ENCODE measurements at places on chromosomes 6 and 20.

GRCh38 chr6:145225500-145225899, 509.8 kb downstream of the EPM2A start:
- no peak for DNase-seq

- no peak for DNase-seq
Measured at GRCh38 chr6:35018182-35018519, 123.0 kb downstream of the TCP11 start.

DNA sequence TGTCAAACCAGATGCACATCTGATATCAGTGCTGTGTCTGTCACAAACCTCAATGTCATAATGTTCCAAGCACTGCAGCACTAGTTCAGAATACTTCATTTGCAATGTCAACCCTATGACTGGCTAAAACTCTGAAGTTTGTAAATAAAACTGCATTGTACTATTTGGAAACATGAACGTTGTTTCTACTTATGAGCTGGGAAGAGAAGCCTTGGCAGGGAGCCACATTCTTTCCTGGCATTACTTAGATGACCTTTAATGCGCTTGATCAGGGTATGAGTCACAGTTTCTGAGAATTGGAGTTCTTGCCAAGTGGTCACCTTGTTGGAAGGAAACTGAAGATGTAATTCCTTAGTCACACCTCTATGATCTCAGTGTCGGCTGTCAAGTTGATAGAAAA, 664.8 kb upstream of the MMS22L start:
- no peak for DNase-seq

- no peak for DNase-seq
Measured at GRCh38 chr20:20691477-20692235, 20.8 kb downstream of the RALGAPA2 start.

GRCh38 chr6:4671587-4672115, 104.6 kb upstream of the CDYL start:
- DNase-seq = no peak

DNA sequence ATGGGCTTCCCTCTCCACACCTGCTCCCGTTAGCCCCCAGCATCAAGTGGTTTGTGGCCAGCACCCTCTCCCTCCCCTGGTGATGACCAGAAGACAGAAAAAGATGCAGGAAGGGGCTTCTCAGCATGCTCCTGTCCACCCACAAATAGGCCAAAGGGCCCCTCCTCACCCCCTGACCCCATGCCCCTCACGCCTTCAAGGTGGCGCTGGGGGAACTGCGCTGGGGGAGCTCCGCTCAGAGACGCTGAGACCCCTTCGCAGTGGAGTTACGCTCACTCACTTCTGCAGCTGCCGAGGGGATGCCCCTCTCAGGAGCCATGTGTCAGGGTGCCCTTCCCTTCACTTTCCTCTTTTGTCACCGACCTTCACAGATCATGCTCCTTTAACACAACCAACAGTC, 92.0 kb downstream of the PSMB1 start:
- no peak for DNase-seq

GRCh38 chr6:42572523-42572922, 8.7 kb downstream of the UBR2 start:
- DNase-seq = no peak

DNA sequence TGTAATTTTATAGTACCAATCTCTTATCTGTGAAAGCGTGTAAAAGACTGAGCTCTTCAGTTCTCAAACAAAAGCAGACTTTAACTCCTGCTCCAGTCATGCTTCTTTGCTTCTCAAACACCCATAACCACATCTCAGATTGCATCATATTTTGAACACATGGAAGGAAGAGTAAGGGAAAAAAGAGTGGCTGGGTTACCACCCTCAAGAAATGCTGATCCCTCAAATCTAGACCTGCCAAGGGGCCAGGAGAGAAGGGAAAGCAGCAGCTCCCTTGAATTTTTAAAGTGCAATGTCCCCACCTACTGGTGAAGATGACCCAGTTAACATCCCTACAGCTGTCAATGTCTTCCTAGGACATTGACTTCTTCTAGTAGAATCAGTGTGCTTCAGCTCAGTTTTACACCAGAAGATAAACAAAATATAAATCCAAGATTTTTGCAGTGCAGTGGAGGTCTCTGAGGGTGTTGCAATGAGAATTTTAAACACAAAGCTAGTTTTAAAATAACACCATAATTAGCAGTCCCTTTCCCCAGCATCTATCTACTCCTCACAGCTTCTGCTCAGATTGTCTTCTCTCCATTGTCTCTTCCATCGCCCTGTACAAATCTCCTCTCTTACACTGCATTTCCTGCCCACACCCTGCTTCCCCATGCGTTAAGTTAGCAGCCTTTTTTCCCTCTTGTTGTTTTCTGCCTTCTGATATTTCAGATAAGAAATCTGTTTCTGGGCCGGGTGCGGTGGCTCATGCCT, 22.6 kb upstream of the HLA-DQB2 start:
- peak; percentile 36 for DNase-seq

DNA sequence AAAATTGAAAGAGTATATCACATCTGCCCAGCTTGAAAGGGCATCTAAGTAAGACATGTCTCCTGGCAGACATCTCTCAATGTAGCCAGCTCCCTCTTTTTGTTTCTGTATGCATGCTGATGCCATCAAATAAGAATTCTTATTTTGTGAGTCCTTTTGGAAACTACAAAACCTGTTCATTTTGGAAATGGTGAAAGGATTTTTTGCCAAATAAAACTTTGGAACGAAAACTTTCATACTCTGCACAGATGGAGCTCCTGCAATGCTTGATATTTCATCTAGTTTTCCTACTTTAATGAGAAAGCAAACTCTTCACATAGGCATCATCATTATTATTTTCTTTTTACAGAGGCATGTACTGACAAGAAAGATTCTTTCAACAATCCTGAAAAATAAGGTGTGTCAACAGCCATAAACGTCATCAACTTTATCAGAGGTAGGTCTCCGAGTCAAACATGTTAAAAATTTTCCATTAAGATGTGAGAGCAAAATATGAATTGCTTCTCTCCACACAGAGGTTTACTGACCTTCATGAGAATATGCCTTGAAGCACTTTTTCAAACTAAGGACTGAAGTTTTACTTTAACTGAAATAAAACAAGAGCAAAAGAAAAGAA, 26.2 kb upstream of the CMTR1 start:
- no peak for DNase-seq

GRCh38 chr6:57117796-57118195, 27.8 kb downstream of the ZNF451 start:
- no peak for DNase-seq

DNA sequence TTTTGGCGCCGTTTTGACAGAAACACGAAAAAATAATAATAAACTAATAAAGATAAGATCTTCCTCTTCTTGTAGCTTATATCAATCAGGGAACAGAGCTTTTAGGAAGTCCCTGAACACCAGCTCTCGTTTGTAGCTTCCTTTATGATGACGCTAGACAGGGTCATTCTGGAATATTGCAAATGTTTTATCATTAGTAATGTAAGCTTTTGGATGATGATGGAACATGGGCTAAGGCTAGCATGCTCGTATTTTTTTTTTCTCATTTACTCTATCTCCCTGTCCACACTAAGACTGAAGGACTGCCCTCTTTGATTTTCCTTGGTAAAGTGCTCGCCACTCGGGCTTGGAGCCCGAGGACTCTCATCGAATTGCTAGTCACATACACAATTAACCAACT, 22.1 kb upstream of the POM121L2 start:
- DNase-seq = no peak

GRCh38 chr6:113488812-113489685, 368.1 kb upstream of the MARCKS start:
- DNase-seq = no peak

DNA sequence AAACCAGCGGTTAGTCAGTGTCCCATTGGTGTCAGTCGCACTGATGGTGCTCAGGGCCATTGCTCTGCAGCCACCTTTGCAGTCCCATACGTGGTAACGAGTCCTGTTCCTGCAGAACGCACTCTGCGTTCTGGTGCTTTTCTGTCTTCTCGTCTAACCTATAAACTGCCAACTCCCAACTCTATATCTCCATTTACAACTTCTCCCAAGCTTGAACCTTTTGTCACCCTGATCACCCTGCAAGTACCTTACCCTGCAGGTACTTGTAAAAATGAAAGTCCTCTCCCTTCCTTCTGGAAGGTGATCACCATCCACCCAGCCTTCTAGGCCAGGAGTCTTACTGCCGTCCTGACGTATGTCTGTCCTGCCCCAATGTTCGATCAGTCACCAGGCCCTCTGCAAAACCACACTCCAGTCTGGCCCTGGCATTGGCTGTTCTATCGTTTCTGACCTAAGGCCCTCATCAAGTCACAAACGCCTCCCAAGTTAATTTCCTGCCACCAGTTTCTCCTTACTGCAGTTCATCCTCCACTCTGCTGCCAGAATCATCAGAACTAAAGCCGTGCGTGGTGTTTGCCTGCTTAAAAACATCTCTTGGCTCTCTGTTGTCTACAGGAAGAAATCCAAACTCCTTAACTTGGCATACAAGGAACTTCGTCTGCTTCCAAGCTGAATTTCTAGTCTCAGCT, 7.9 kb downstream of the RREB1 start:
- no peak for DNase-seq

DNA sequence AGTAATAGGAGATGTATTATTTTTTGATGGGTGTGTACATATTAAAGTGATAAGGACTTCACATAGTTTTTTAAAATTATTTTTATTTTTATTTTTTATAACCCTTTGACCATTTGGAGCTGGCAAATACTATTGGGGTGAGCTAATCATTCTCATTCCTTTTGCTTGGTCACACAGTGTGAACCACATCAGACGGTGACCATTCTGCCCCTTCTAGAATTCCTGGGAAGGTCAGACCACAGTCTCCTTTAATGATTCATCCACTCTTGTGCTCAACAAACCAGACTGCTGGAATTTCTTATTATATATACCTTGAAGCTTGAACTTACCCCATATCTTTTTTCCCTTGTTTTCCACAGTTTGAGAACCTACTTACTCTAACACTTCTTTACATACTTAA, 23.9 kb upstream of the PRL start:
- DNase-seq = no peak

- DNase-seq = no peak
Measured at GRCh38 chr6:398558-399078, 7.1 kb downstream of the IRF4 start.

- no peak for DNase-seq
Measured at GRCh38 chr20:49913399-49914047, 1.8 kb downstream of the SPATA2 start.

DNA sequence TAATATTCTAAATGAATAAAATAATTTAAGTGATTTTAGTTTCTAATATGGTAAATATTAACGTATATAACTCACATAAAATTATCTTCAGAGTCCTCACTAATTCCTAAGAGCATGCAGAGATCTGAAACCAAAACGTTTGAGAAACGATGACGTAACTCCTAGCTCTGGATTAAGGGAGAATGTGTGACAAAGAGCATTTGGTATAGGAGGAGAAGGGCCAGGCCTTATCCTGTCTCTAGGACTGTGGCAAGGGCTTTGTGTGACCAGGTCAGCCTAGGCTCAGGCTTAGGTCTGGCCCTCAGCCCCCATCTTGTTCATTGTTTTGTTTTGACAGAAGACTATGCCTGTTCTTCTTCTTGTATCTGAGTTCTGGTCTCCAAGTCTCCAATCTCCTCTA, 19.2 kb upstream of the POLR1H start:
- DNase-seq = no peak

GRCh38 chr6:23174781-23175361, 605.5 kb downstream of the HDGFL1 start:
- DNase-seq = no peak

DNA sequence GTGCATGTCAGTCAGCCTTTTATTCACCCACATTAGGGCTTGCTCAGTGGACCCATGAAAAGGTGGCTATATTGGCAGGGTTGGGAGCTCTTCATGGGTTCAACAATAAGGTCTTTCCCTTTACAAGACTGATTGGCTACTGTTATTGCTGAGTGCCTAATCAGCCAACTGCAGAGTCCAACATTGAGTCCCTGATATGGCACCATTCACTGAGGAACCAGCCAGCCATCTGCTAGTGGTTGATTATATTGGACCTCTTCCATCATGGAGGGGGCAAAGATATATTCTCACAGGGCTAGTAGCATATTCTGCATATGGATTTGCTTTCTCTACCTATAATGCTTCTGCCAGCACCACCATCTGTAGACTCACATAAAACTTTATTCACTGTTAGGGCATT, 69.9 kb downstream of the CDKAL1 start:
- DNase-seq = no peak

DNA sequence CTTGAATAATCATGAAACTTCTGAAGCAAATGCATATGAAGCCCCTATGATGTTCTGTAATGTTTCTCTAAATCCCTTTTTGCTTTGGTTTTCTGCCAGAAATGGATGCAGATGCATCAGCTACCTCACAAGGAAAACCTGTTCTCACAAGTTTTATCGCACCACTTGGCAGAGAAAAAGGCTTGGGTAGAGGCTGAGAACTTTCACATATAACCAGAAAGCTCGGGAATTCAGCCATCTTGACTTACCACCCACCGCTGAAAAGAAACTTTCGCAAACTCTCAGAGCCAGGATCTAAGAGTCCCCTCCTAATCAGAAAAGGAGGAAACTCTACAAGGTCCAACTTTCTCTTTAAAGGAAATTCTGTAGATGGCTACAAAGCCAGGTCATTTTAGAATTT, 36.2 kb upstream of the ADTRP start:
- no peak for DNase-seq

DNA sequence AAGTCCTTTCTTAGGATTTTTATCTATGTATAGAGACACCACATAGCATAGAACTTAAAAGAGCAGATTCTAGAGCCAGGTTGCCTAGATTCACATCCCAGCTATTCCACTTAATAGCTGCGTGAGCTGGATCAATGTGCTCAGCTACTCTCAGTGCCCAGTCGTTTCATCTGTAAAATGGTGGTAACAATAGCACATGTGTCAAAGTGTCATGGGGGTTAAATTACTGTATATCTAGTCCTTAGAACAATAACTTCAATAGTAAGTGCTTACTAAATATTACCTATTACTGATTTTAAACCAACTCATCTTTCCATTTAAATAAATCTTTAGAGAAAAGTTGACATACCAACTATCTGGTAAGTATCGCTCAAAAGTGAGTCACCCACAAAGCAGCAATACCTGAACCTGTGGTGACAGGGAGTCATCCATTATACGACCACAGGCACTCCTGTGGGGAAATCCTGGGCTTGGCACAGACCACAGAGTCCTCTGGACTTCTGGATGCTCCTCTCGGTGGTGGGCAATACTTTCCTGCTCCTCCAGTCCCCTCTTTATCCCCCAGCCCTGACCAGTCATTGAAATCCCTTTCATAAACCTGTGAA, 154.8 kb downstream of the PDSS2 start:
- DNase-seq = no peak

GRCh38 chr6:124493259-124493658, 469.0 kb upstream of the RNF217 start:
- DNase-seq = no peak
